ENCODE measurements at places on chromosomes 16 and 17. TPM values are rescaled to one million over a fixed set of nuclear protein-coding genes. Genes with fewer than 3 reads are reported as not detected.

GRCh38 chr17:45108595-45109521, 23.5 kb downstream of the PLCD3 start:
- H3K27me3 ChIP-seq = no peaks in the 10 kb centered on the region
- H3K36me3 ChIP-seq = peaks cover 14% of the 10 kb centered on the region
- peak overlapping the region; percentile 59 for H3K27ac ChIP-seq
- H3K4me1 ChIP-seq = peaks cover 5% of the 10 kb centered on the region
- H3K4me3 ChIP-seq = no peak overlapping the region

Gene BAIAP3
- 1.7 TPM for total RNA-seq

- H3K27ac ChIP-seq = no peak overlapping the region
- H3K4me3 ChIP-seq = no peak overlapping the region
- no peaks in the 10 kb centered on the region for H3K27me3 ChIP-seq
- no peak for DNase-seq
- peaks cover 11% of the 10 kb centered on the region for H3K4me1 ChIP-seq
- no peaks in the 10 kb centered on the region for H3K36me3 ChIP-seq
Measured at GRCh38 chr17:41684035-41684434, 4.7 kb upstream of the EIF1 start.

- H3K36me3 ChIP-seq = no peaks in the 10 kb centered on the region
- H3K4me1 ChIP-seq = no peaks in the 10 kb centered on the region
- H3K4me3 ChIP-seq = no peak overlapping the region
- H3K27me3 ChIP-seq = peaks cover 48% of the 10 kb centered on the region
- peak; percentile 70 for DNase-seq
- no peak overlapping the region for H3K27ac ChIP-seq
Measured at GRCh38 chr17:79624718-79625478, 14.0 kb upstream of the RBFOX3 start.

GRCh38 chr17:77321649-77322513, 181.1 kb downstream of the SEC14L1 start:
- H3K4me3 ChIP-seq = peak overlapping the region; percentile 93
- no peaks in the 10 kb centered on the region for H3K36me3 ChIP-seq
- H3K4me1 ChIP-seq = peaks cover 90% of the 10 kb centered on the region

DNA sequence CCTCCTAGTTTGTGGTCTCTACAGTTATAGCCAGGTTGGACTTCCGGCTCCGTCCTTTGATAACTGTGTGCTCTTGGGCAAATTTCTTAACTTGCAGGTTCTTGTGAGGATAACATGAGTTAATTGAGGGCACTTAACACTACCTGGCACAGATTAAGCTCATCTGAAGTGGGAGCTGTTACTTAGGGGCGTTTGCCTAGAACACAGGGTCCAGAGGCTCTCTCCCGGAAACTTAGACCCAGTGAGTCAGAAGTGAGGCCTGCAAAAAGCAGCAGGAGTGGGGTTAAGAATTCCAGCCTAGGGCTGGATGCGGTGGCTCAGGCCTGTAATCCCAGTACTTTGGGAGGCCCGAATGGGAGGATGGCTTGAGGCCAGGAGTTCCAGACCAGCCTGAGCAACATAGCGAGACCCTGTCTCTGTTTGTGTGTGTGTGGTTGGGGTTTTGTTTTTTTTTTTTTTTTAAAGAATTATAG, 1.4 kb downstream of the MVP start:
- H3K36me3 ChIP-seq = peaks cover 11% of the 10 kb centered on the region
- H3K4me3 ChIP-seq = peak overlapping the region; percentile 92
- no peaks in the 10 kb centered on the region for H3K27me3 ChIP-seq

- H3K4me1 ChIP-seq = peaks cover 16% of the 10 kb centered on the region
- peaks cover 30% of the 10 kb centered on the region for H3K36me3 ChIP-seq
- H3K27me3 ChIP-seq = no peaks in the 10 kb centered on the region
- no peak overlapping the region for H3K4me3 ChIP-seq
- no peak for DNase-seq
Measured at GRCh38 chr16:30766206-30766932, 4.2 kb downstream of the RNF40 start.

DNA sequence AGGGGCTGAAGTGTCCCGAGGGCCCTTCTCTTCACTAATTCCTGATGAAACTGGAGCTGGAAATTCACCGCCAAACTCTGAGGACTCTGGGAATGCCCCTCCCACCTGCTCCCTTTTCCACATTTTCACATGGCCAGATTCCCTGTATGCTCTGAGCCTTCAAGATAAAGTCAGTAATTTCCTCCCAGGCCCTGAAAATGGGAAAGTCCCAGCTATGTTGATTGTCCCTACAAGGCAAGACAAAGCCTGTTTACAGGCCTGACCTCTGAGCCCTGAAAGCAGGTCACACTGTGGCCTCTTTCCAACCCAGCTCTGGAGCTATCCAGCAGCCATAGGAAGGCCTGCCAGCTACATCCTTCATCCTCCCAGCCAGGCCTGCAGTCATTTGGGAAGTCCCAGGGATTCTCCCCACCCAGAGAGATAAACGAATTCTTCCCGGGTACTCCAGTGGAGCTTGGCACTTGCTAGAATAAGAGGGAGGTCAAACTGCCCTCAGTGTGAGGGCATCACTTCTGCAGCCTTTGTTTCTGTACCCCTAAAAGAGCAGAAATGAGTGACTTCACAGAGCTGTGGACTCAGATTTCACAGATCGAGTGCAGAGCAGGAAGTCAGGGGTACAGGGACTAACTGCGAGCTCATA, 19.6 kb upstream of the CCL2 start:
- no peaks in the 10 kb centered on the region for H3K27me3 ChIP-seq
- no peak overlapping the region for H3K27ac ChIP-seq
- DNase-seq = no peak
- no peaks in the 10 kb centered on the region for H3K36me3 ChIP-seq
- peaks cover 29% of the 10 kb centered on the region for H3K4me1 ChIP-seq
- no peak overlapping the region for H3K4me3 ChIP-seq

DNA sequence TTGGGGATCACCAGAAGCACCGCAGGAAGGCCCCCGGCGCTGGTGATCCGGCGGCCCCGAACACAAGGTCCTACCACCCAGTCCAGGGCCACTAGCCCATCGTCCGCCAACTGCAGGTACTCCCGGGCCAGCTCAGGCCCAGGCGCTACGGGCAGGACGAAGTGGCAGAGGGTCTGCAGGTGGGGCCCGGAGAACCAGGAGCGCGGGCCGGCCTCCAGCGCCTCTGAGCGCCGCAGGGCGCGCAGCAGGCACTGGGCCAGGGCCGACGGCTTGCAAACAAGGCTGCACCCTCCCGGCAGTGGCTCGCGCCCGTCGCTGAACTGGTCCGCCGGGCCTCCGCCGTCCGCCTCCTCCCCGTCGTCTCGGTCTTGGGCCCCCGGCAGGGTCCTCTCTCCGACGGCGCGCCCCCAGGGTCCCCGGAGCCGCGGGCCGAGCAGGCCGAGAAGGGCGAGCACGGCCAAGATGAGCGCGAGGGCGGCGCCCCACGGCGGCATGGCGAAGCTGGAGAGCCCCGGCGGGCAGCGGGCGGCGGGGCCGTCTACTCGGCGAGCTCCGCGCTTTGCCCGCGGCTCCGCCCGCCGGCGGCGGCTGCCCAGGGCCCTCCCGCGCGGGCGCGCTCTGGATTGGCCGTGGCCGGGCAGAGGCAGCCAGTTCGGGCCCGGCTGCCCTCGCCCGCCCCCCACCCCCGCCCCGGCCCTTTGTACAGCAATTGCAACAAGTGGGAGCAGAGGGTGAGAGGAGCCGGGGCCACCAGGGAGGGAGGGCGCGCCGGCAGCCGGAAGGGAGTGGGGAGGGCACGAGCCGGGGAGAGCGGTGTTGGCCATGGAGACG, at the start of gene ABHD15:
Gene ABHD15, minus strand, starts transcription at position 565 of the 831 bp plus-strand sequence. Its CDS starts 71 bp downstream, at position 494.
- no peaks in the 10 kb centered on the region for H3K27me3 ChIP-seq
- peaks cover 13% of the 10 kb centered on the region for H3K36me3 ChIP-seq
- peak; percentile 91 for DNase-seq
- peak within 1 kb of the TSS; percentile 79 for H3K27ac ChIP-seq
- H3K4me1 ChIP-seq = peaks cover 25% of the 10 kb centered on the region

DNA sequence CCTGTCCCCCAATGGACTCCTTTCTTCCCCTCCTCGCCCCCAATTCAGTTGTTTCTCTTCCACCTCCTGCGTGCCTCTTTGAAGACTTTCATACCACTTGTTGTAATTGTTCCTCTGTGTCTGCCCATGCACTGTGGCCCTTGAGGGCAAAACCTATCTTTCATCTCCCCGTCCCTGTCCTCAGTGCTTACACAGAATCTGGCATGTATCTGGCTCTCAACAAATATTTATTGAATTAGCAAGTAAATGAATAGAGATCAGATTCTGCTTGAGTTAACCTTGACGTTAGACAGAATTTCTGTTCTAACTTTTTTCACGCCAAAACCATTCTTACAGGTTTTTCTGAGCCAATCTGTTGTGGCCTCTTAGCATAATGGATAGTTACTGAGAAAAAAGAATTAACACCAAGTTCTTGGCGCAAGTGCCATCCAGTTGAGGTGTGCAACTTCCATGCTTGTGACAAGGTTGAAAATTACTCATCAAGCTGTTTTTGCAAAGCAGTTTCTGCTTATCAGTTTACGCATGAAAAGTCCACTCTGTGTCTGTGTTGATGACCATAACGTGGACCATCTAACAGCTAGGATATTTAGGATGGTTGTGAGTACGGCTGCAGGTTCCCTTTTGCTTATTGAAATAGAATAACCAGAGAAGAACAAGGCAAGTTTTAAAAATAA, 215.1 kb downstream of the PRKCA start:
- no peak overlapping the region for H3K27ac ChIP-seq
- no peaks in the 10 kb centered on the region for H3K36me3 ChIP-seq
- no peak for DNase-seq
- no peak overlapping the region for H3K4me3 ChIP-seq
- H3K27me3 ChIP-seq = no peaks in the 10 kb centered on the region

Gene SNX20
- total RNA-seq = not detected

Gene SLC6A2
- total RNA-seq = not detected

GRCh38 chr16:88005181-88005581, 53.9 kb downstream of the BANP start:
- no peak overlapping the region for H3K4me3 ChIP-seq
- no peak overlapping the region for H3K27ac ChIP-seq
- DNase-seq = no peak
- H3K4me1 ChIP-seq = peaks cover 3% of the 10 kb centered on the region

GRCh38 chr17:57422574-57423164, 166.3 kb downstream of the MSI2 start:
- H3K4me1 ChIP-seq = peaks cover 31% of the 10 kb centered on the region
- H3K27me3 ChIP-seq = no peaks in the 10 kb centered on the region
- peaks cover 2% of the 10 kb centered on the region for H3K36me3 ChIP-seq
- no peak for DNase-seq

- H3K4me3 ChIP-seq = no peak overlapping the region
- no peaks in the 10 kb centered on the region for H3K27me3 ChIP-seq
- no peak for DNase-seq
- H3K27ac ChIP-seq = no peak overlapping the region
- H3K4me1 ChIP-seq = peaks cover 8% of the 10 kb centered on the region
- no peaks in the 10 kb centered on the region for H3K36me3 ChIP-seq
Measured at GRCh38 chr16:80084614-80085013, 456.2 kb upstream of the DYNLRB2 start.

Gene GJC1
- 26.8 TPM for total RNA-seq

Gene CCL7
- not detected for total RNA-seq

Gene QRICH2
- total RNA-seq = 4.7 TPM

- no peaks in the 10 kb centered on the region for H3K27me3 ChIP-seq
- no peak overlapping the region for H3K27ac ChIP-seq
- DNase-seq = no peak
- no peaks in the 10 kb centered on the region for H3K4me1 ChIP-seq
Measured at GRCh38 chr16:14268073-14268472, 197.0 kb downstream of the MRTFB start.

Gene TAC4
- not detected for total RNA-seq

GRCh38 chr16:70162041-70162451, 11.5 kb upstream of the CLEC18C start:
- peaks cover 12% of the 10 kb centered on the region for H3K36me3 ChIP-seq
- H3K27ac ChIP-seq = no peak overlapping the region
- peaks cover 7% of the 10 kb centered on the region for H3K4me1 ChIP-seq
- no peak overlapping the region for H3K4me3 ChIP-seq
- H3K27me3 ChIP-seq = no peaks in the 10 kb centered on the region

DNA sequence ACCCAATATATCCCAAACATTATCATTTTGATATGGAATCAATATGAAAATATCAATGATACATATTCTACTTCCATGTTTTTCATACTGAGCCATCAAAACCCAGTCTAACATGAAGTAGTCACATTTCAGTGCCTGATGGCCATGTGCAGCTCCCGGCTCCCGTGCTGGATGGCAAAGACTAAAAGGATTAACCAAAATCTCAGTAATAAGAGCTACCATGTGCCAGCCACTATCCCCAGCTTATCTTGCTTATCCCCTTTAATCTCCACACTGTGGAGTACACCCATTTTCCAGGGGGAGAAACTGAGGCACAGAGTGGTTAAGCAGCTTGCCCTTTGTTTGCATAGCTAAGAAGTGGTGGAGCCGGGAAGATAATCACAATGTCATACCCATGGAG, 9.2 kb downstream of the CD300LG start:
- H3K36me3 ChIP-seq = no peaks in the 10 kb centered on the region
- peaks cover 16% of the 10 kb centered on the region for H3K27me3 ChIP-seq
- DNase-seq = no peak
- no peak overlapping the region for H3K4me3 ChIP-seq
- no peaks in the 10 kb centered on the region for H3K4me1 ChIP-seq

Gene EIF3CL
- total RNA-seq = 74.2 TPM

Gene RGS9
- total RNA-seq = 14.9 TPM

GRCh38 chr16:52383119-52383518, 163.8 kb downstream of the TOX3 start:
- H3K4me3 ChIP-seq = no peak overlapping the region
- H3K27ac ChIP-seq = no peak overlapping the region
- DNase-seq = no peak
- no peaks in the 10 kb centered on the region for H3K36me3 ChIP-seq
- peaks cover 2% of the 10 kb centered on the region for H3K27me3 ChIP-seq
- H3K4me1 ChIP-seq = no peaks in the 10 kb centered on the region

GRCh38 chr16:83335076-83335475, 472.7 kb upstream of the HSBP1 start:
- no peak overlapping the region for H3K4me3 ChIP-seq
- no peak for DNase-seq
- H3K27me3 ChIP-seq = no peaks in the 10 kb centered on the region
- H3K4me1 ChIP-seq = peaks cover 4% of the 10 kb centered on the region
- H3K36me3 ChIP-seq = no peaks in the 10 kb centered on the region
- H3K27ac ChIP-seq = no peak overlapping the region

DNA sequence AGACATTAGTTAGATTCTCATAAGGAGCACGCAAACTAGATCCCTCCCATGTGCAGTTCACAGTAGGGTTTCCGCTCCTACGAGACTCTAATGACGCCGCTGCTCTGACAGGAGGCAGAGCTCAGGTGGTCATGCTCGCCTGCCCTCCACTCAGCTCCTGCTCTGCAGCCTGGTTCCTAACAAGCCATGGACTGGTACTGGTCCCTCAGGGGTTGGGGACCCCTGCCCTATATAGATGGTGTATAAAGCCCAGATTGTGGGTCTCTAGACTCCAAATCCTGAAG, 52.1 kb upstream of the LYRM9 start:
- H3K4me1 ChIP-seq = no peaks in the 10 kb centered on the region
- no peaks in the 10 kb centered on the region for H3K36me3 ChIP-seq
- no peak overlapping the region for H3K27ac ChIP-seq
- no peak overlapping the region for H3K4me3 ChIP-seq
- DNase-seq = no peak

Gene MEOX1
- 0.07 TPM for total RNA-seq
